ENCODE measurements at places on chromosomes 4 and X. TPM values are rescaled to one million over a fixed set of nuclear protein-coding genes. Genes with fewer than 3 reads are reported as not detected.

Gene MGAT4D
- not detected for total RNA-seq

Gene CWH43
- total RNA-seq = not detected

Gene CCDC160
- not detected for total RNA-seq

Gene TCEAL6
- not detected for total RNA-seq

Gene MAGEB1
- total RNA-seq = not detected

Gene DCAF4L1
- 0.18 TPM for total RNA-seq

Gene CT45A3
- 54.6 TPM for total RNA-seq

Gene USP26
- total RNA-seq = not detected

Gene H2BW1
- total RNA-seq = not detected

Gene FAM53A
- total RNA-seq = 2.1 TPM

Gene FGF5
- total RNA-seq = not detected

Gene TECRL
- total RNA-seq = not detected

Gene TSPAN5
- total RNA-seq = 1.2 TPM

Gene GAGE10
- total RNA-seq = not detected

Gene AREG
- 1.2 TPM for total RNA-seq

Gene ALAS2
- total RNA-seq = not detected

Gene F9
- not detected for total RNA-seq

Gene TMEM164
- total RNA-seq = 19.5 TPM

Gene F8A2
- total RNA-seq = not detected

Gene PAGE4
- total RNA-seq = 0.43 TPM

Gene IL3RA
- 0.26 TPM for total RNA-seq

Gene ZNF674
- total RNA-seq = 2.7 TPM

Gene ZFP92
- total RNA-seq = 0.56 TPM

Gene RWDD4
- total RNA-seq = 27.5 TPM

Gene PF4V1
- total RNA-seq = not detected

Gene HSFX3
- total RNA-seq = not detected

Gene P2RY8
- total RNA-seq = not detected

Gene MAGT1
- total RNA-seq = 117 TPM

Gene C4orf50
- 0.03 TPM for total RNA-seq

Gene SLC39A8
- 18.2 TPM for total RNA-seq

Gene MXRA5
- 0.03 TPM for total RNA-seq

Gene RBM46
- total RNA-seq = 0.40 TPM

Gene GRID2
- total RNA-seq = not detected

Gene FAM9C
- not detected for total RNA-seq

Gene SSX3
- total RNA-seq = not detected

Gene NDP
- not detected for total RNA-seq

Gene SPACA5
- total RNA-seq = not detected

Gene PPAT
- 30.6 TPM for total RNA-seq

Gene GRIA2
- 0.29 TPM for total RNA-seq

Gene TCEAL2
- total RNA-seq = not detected

Gene SOWAHB
- total RNA-seq = not detected

Gene TRIM2
- total RNA-seq = 131 TPM

Gene RTL3
- not detected for total RNA-seq

Gene ZNF157
- total RNA-seq = not detected

Gene PNCK
- 0.64 TPM for total RNA-seq

Gene F8A1
- total RNA-seq = 3.5 TPM

Gene MAGEA8
- total RNA-seq = 0.13 TPM

Gene OPRPN
- total RNA-seq = not detected

Gene PLXNB3
- 4.8 TPM for total RNA-seq

Gene RASGEF1B
- total RNA-seq = not detected

Gene GABRG1
- total RNA-seq = not detected

Gene TEX13C
- total RNA-seq = 0.21 TPM

Data from SK-MEL-5 (cell line).